Ascending aorta (tissue), 2 donors: ENCODE measurements at places on chromosomes 5 and 9.

- H3K36me3 ChIP-seq, result no peaks in the 10 kb centered on the region
- DNase-seq, result no peak
- H3K4me1 ChIP-seq, result peaks cover 8% of the 10 kb centered on the region
- peak overlapping the region; percentile 63 for H3K27ac ChIP-seq
Measured at GRCh38 chr9:13443346-13444244, 164.1 kb upstream of the MPDZ start.

DNA sequence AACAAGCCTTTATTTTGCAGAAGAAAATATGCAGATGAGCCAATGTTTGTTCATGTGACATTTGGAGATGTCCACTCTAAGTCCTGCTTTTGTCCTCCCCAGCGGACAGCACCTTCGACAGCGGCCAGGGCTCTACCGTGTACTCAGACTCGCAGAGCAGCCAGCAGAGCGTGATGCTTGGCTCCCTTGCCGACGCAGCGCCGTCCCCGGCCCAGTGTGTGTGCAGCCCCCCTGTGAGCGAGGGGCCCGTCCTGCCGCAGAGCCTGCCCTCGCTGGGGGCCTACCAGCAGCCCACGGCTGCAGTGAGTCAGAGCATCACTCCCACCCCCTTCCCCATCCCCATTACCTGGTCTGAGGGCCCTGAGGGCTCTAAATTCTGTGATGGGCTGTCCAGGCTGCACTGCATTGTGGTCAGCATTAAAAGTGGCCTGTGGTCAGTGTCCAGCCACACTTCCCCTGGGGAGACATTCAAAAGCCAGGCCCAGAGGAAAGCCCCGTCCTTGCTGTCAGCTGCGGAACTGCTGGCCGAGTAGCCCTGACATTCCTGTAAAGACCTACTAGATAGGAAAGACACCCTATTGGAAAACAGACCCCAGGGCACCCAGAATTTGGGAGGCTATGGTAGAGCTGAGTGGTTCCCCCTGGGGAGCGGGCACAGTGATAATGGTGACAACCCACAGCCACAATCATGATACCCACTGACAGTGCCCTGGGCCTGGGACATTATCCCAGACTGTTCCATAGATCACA lies 69.0 kb downstream of the WNK2 start:
- no peaks in the 10 kb centered on the region for H3K36me3 ChIP-seq
- DNase-seq, result no peak
- H3K4me1 ChIP-seq, result no peaks in the 10 kb centered on the region
- H3K4me3 ChIP-seq, result no peak overlapping the region

DNA sequence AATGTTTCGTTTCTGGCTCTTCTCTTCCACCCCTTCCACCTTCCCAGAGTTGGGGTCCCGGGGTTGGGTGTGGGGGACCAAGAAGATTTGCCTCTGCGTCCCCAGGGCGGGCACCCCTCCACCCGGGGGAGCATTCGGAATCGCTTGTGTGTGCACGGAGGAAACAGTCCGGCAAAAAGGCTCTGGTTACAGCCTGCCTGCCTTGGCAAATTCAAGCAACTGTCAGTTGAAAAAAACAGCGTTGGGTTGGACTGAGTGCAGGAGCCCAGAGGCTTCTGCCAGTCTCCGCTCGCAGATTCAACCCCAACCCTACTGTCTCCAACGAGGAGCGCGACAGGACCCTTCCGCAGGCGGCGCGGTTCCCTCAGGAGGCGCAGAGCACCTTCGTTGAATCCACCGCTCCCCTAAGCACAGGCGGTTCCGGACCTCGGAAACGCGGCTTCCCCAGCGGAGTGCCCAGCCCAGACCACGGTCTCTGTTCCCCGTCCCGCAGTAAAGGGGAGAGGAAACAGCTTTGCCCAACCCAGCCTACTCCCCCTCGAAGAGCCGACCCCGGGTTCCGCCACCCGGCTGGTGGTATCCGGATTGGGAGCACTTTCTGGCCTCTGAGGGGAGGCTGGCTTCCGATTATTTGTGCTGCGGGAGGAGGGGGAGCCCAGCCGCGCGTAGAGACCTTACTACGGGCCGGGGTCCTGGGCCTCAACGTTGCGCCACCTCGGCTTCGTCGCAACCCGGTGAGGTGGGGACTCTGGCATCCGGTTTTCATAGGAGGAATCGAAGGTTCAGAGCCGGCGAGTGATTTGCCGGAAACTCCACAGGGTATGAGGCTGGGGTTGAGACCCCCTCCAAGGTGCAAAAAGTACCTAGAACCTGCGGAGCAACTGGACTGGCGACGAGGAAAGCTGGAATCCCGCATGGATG lies 9.6 kb downstream of the LHX6 start:
- peaks cover 23% of the 10 kb centered on the region for H3K4me1 ChIP-seq
- H3K27ac ChIP-seq, result no peak overlapping the region
- H3K4me3 ChIP-seq, result peak overlapping the region; percentile 37
- no peaks in the 10 kb centered on the region for H3K36me3 ChIP-seq
- DNase-seq, result no peak

DNA sequence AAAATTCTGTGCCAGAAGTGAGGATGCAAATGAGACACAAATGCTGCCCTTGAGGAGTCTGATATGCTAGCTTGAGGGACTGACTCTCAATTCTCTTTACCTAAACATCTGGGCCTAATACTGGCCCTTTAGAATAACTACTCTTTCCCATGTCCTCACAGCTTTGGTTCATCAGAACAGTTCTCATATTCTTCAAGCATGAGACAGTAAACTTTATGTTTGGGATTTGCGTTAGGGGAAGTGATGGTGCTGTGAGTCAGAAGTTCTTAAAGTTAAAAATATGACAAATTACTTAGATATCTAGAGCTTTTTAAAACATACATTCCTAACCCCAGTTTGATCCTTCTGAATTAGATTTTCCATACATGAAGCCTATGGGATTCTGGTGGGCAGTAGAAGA lies 665.0 kb upstream of the RGMB start:
- H3K4me1 ChIP-seq, result no peaks in the 10 kb centered on the region
- no peak for DNase-seq
- no peaks in the 10 kb centered on the region for H3K27me3 ChIP-seq
- no peaks in the 10 kb centered on the region for H3K36me3 ChIP-seq

DNA sequence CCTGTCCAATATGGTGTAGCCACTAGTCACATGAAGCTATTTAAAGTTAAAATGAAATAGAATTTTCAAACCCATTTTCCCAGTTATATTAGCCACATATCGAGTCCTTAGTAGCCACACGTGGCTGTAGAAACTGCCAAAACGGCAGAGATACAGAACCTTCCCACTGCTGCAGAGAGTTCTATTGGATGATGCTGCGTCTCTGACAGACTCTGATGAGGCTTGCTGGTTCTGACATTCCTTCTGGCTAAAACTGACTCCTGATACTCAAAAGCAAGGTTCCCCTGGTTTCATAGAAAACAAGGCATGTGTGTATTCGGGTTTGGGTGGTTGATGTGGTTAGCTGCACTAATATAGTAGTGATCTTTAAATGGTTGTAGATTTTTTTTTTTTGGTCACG lies 91.5 kb downstream of the TLE4 start:
- H3K27ac ChIP-seq, result no peak overlapping the region
- H3K4me3 ChIP-seq, result no peak overlapping the region
- no peaks in the 10 kb centered on the region for H3K4me1 ChIP-seq
- H3K27me3 ChIP-seq, result no peaks in the 10 kb centered on the region
